ENCODE measurements at places on chromosomes 5 and 9.

GRCh38 chr5:53343187-53343586 is 137.2 kb upstream of the FST start:
- no peaks in the 10 kb centered on the region for H3K36me3 ChIP-seq
- H3K27me3 ChIP-seq = no peaks in the 10 kb centered on the region
- no peak overlapping the region for H3K27ac ChIP-seq
- no peak overlapping the region for H3K4me3 ChIP-seq

DNA sequence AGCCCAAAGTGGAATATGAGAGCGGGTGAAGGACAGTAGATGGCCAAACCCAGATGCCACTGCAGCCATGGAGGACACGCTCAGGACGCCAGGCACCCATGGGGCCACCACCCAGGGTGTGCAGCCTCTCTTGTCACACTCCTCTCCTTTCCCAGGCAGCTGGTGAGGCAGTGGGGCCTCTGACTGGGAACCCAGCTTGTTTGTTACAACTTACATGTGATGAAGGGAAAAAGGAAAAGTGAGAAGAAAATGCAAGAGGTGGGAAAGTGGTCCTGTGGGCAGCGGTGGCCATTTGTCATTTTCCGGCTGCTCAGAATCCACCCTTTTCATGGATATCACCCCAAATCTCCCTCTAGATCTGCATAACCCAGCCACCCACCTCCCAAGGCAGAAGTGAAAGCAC is 62.7 kb upstream of the UNC5A start:
- H3K27me3 ChIP-seq = peaks cover 24% of the 10 kb centered on the region
- no peaks in the 10 kb centered on the region for H3K36me3 ChIP-seq
- peaks cover 14% of the 10 kb centered on the region for H3K4me1 ChIP-seq
- H3K4me3 ChIP-seq = no peak overlapping the region
- DNase-seq = no peak
- H3K27ac ChIP-seq = no peak overlapping the region

GRCh38 chr5:174844971-174845370 is 120.6 kb downstream of the MSX2 start:
- no peaks in the 10 kb centered on the region for H3K36me3 ChIP-seq
- peaks cover 8% of the 10 kb centered on the region for H3K27me3 ChIP-seq
- no peak for DNase-seq

DNA sequence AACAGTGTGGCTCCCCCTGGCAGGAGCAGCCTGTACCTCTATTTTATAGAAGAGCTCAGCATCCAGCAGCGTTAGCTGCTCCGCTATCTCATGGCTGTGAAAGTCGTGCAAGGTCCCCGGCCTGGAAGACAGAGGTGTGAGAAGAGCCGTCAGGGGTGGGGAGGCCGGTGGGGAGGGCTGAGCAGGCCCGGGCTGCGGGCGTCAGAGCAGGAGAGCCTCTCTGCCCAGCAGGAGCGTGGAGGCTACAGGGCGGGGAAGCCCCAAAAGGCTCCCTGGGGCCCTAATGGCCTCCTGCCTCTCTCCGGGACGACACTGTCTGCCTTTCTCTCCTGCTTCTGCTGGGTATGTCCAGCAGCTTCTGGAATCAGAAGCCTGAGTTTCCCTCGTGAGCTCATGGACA is 42.6 kb downstream of the PRRT1B start:
- H3K27ac ChIP-seq = peak overlapping the region; percentile 80
- DNase-seq = no peak
- H3K4me1 ChIP-seq = peaks cover 25% of the 10 kb centered on the region
- H3K36me3 ChIP-seq = peaks cover 41% of the 10 kb centered on the region
- no peaks in the 10 kb centered on the region for H3K27me3 ChIP-seq
- H3K4me3 ChIP-seq = no peak overlapping the region

GRCh38 chr9:73038089-73038509 is 85.2 kb upstream of the ALDH1A1 start:
- DNase-seq = no peak
- no peaks in the 10 kb centered on the region for H3K36me3 ChIP-seq
- peaks cover 4% of the 10 kb centered on the region for H3K27me3 ChIP-seq
- H3K27ac ChIP-seq = no peak overlapping the region
- no peaks in the 10 kb centered on the region for H3K4me1 ChIP-seq

DNA sequence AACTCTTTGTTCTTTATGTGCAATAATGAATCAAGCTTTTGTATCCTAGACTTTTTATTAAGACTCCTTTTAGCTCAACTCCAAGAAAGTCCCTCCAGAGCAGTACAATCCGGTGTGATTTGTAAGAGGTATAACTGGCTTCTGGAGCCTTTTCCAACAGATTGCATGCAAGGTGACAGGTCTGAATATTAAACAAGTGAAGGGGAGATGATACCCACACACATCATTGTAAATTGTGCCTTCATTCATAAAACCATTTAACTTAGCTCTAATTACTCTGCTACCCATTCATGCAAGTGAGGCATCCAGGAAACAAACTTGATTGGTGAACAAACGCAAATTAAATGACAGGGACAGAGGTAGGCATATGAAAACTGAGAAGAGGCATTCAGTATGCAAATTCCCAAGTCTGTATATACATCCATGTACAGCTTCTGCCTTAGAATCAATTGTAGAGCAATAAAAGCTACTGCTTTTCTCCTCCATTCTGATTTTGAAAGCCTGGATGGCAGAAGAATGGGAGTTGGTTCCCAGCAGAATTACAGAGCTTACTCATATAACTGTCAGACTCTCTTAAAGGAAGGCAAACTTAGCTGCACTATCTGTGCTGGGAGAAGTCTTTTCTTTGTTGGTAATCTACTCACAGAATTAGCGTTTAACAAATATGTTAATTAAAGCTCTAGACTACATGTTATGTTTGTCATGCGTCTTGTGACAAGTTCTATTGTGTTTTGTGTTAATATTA is 261.0 kb upstream of the CDH6 start:
- no peaks in the 10 kb centered on the region for H3K36me3 ChIP-seq
- no peaks in the 10 kb centered on the region for H3K27me3 ChIP-seq
- H3K27ac ChIP-seq = no peak overlapping the region

- H3K36me3 ChIP-seq = peaks cover 1% of the 10 kb centered on the region
- DNase-seq = no peak
- H3K27me3 ChIP-seq = peaks cover 15% of the 10 kb centered on the region
- peaks cover 10% of the 10 kb centered on the region for H3K4me1 ChIP-seq
Measured at GRCh38 chr5:139473105-139473504, 2.3 kb downstream of the SMIM33 start.

GRCh38 chr9:98465799-98466198 is 210.3 kb upstream of the TBC1D2 start:
- peaks cover 2% of the 10 kb centered on the region for H3K27me3 ChIP-seq
- DNase-seq = no peak
- H3K36me3 ChIP-seq = peaks cover 4% of the 10 kb centered on the region
- no peak overlapping the region for H3K27ac ChIP-seq
- H3K4me3 ChIP-seq = no peak overlapping the region

- peaks cover 59% of the 10 kb centered on the region for H3K4me1 ChIP-seq
- H3K27me3 ChIP-seq = no peaks in the 10 kb centered on the region
- peaks cover 6% of the 10 kb centered on the region for H3K36me3 ChIP-seq
- DNase-seq = no peak
- H3K27ac ChIP-seq = peak overlapping the region; percentile 93
Measured at GRCh38 chr5:177301503-177302165, 1.9 kb downstream of the RAB24 start.

DNA sequence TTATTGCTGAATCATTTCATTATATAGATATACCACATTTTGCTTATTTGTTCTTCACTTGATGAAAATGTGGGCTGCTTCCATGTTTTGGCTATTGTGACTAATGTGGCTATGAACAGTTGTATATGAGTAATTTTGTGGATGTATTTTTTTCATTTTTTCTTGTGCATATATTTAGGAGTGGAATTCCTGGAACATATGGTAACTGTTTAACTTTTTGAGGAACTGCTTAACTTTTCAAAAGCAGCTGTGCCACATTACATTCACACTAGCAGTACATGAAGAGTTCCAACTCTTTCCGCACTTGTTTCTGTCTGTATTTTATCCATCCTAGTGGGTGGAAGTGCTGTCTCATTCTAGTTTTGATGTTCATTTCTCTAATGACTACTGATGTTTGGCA is 67.8 kb downstream of the JAK2 start:
- no peak overlapping the region for H3K4me3 ChIP-seq
- DNase-seq = no peak
- peaks cover 25% of the 10 kb centered on the region for H3K36me3 ChIP-seq

GRCh38 chr9:137694962-137695875 is 76.4 kb downstream of the EHMT1 start:
- no peaks in the 10 kb centered on the region for H3K27me3 ChIP-seq
- peaks cover 40% of the 10 kb centered on the region for H3K4me1 ChIP-seq
- peaks cover 2% of the 10 kb centered on the region for H3K36me3 ChIP-seq

- H3K27ac ChIP-seq = no peak overlapping the region
- no peaks in the 10 kb centered on the region for H3K4me1 ChIP-seq
- no peaks in the 10 kb centered on the region for H3K36me3 ChIP-seq
- H3K4me3 ChIP-seq = no peak overlapping the region
Measured at GRCh38 chr9:1918108-1918507, 97.0 kb upstream of the SMARCA2 start.

- no peak for DNase-seq
- peaks cover 7% of the 10 kb centered on the region for H3K27me3 ChIP-seq
- H3K4me1 ChIP-seq = no peaks in the 10 kb centered on the region
- no peak overlapping the region for H3K4me3 ChIP-seq
- peaks cover 4% of the 10 kb centered on the region for H3K36me3 ChIP-seq
- no peak overlapping the region for H3K27ac ChIP-seq
Measured at GRCh38 chr5:172524573-172525021, 70.3 kb upstream of the SH3PXD2B start.

- H3K27me3 ChIP-seq = peaks cover 2% of the 10 kb centered on the region
- no peak for DNase-seq
- no peak overlapping the region for H3K4me3 ChIP-seq
- no peaks in the 10 kb centered on the region for H3K4me1 ChIP-seq
- no peak overlapping the region for H3K27ac ChIP-seq
- H3K36me3 ChIP-seq = no peaks in the 10 kb centered on the region
Measured at GRCh38 chr5:180424094-180424493, 70.1 kb upstream of the CNOT6 start.

- H3K36me3 ChIP-seq = peaks cover under 1% of the 10 kb centered on the region
- peaks cover 17% of the 10 kb centered on the region for H3K27me3 ChIP-seq
- H3K4me3 ChIP-seq = no peak overlapping the region
Measured at GRCh38 chr9:123365881-123366528, 10.0 kb downstream of the CRB2 start.

- no peaks in the 10 kb centered on the region for H3K27me3 ChIP-seq
- DNase-seq = no peak
- peak overlapping the region; percentile 98 for H3K27ac ChIP-seq
- peak overlapping the region; percentile 39 for H3K4me3 ChIP-seq
Measured at GRCh38 chr9:15512204-15512603, 1.4 kb upstream of the PSIP1 start.

DNA sequence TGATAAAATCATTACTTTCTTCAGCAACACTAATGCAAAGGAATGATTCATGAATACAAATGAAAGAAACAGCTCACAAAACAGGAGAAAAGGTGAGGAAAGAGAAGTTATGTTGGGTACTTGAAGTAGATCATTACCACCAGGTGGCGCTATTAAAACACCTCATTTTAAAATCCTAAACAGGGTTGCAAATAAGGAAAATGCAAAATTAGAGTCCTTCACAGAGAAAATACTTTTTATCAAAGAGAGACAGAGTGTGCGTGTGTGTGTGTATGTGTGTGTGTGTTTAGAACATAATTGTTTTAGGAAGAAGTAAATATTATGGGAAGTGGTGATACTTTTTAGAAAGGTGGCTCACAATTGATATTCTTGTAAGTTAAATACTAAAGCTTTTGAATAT is 49.5 kb upstream of the CD180 start:
- peaks cover 7% of the 10 kb centered on the region for H3K4me1 ChIP-seq
- H3K4me3 ChIP-seq = no peak overlapping the region
- DNase-seq = peak; percentile 59
- H3K27ac ChIP-seq = no peak overlapping the region

- H3K4me3 ChIP-seq = no peak overlapping the region
- DNase-seq = no peak
- no peak overlapping the region for H3K27ac ChIP-seq
Measured at GRCh38 chr5:6859023-6859422, 145.8 kb downstream of the TENT4A start.

- no peak for DNase-seq
- H3K36me3 ChIP-seq = no peaks in the 10 kb centered on the region
- no peaks in the 10 kb centered on the region for H3K4me1 ChIP-seq
Measured at GRCh38 chr9:35923927-35924763, 14.9 kb downstream of the SPAAR start.

GRCh38 chr9:97545486-97545885 is 44.0 kb downstream of the TMOD1 start:
- no peak overlapping the region for H3K27ac ChIP-seq
- peaks cover 7% of the 10 kb centered on the region for H3K27me3 ChIP-seq
- no peaks in the 10 kb centered on the region for H3K36me3 ChIP-seq
- DNase-seq = no peak
- no peak overlapping the region for H3K4me3 ChIP-seq

GRCh38 chr5:42974536-42974935 is 65.6 kb downstream of the ANXA2R start:
- no peak overlapping the region for H3K4me3 ChIP-seq
- no peak overlapping the region for H3K27ac ChIP-seq
- H3K27me3 ChIP-seq = no peaks in the 10 kb centered on the region
- no peaks in the 10 kb centered on the region for H3K4me1 ChIP-seq
- no peak for DNase-seq

DNA sequence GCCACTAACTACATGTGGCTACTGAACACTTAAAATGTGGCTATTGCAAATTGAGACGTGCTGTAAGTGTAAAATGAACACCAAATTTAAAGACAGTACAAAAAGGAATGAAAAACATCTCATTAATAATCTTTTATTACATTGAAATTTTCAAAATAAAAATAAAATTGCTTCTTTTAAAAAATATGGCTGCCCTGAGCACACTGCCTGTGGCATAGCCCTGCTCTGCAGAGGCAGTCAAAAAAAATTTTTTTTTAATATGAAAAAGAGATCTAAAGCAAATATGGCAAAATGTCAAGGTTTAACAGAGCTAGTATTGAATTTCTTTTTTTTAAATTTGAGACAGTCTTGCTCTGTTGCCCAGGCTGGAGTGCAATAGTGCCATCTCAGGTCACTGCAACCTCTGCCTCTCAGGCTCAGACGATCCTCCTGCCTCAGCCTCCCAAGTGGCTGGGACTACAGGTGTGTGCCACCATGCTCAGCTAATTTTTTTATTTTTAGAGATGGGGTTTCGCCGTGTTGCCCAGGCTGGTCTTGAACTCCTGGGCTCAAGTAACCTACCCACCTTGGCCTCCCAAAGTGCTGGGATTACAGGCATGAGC is 25.6 kb downstream of the CARNMT1 start:
- no peak overlapping the region for H3K27ac ChIP-seq
- no peak for DNase-seq
- H3K27me3 ChIP-seq = no peaks in the 10 kb centered on the region
- H3K36me3 ChIP-seq = peaks cover 10% of the 10 kb centered on the region

- no peak overlapping the region for H3K27ac ChIP-seq
- peaks cover 2% of the 10 kb centered on the region for H3K27me3 ChIP-seq
- H3K4me1 ChIP-seq = no peaks in the 10 kb centered on the region
- no peaks in the 10 kb centered on the region for H3K36me3 ChIP-seq
Measured at GRCh38 chr9:88820055-88820454, 171.2 kb upstream of the S1PR3 start.

- H3K4me1 ChIP-seq = no peaks in the 10 kb centered on the region
- H3K36me3 ChIP-seq = no peaks in the 10 kb centered on the region
- H3K27me3 ChIP-seq = no peaks in the 10 kb centered on the region
- no peak overlapping the region for H3K4me3 ChIP-seq
- no peak for DNase-seq
Measured at GRCh38 chr5:44542470-44542869, 153.2 kb upstream of the FGF10 start.

- peaks cover 7% of the 10 kb centered on the region for H3K4me1 ChIP-seq
- H3K27ac ChIP-seq = no peak overlapping the region
- no peak for DNase-seq
- peaks cover 3% of the 10 kb centered on the region for H3K27me3 ChIP-seq
- no peaks in the 10 kb centered on the region for H3K36me3 ChIP-seq
- H3K4me3 ChIP-seq = no peak overlapping the region
Measured at GRCh38 chr5:17192191-17192590, 25.2 kb upstream of the BASP1 start.

- H3K36me3 ChIP-seq = no peaks in the 10 kb centered on the region
- no peak overlapping the region for H3K4me3 ChIP-seq
- no peak for DNase-seq
- no peaks in the 10 kb centered on the region for H3K4me1 ChIP-seq
Measured at GRCh38 chr9:28487561-28487960, 914.3 kb upstream of the C9orf72 start.

Data from memory B cell (primary cell).